HEK293T (cell line): ENCODE measurements at places on chromosomes 7 and 10.

DNA sequence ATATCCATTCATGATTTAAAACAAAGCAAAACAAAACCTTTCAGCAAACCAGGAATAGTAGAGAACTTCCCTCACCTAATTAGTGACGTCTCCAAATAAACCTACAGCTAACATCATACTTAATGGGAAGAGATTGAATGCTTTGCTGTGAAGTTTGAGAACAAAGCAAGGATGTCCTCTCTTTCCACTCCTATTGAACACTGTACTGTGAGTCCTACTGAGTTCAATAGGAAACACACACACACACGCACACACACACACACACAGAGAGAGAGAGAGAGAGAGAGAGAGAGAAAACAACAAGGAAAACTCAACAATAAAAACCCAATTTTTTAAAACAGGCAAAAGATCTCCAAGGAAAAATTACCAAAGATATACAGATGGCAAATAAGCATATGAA, 32.3 kb downstream of the PODXL start:
- DNase-seq = no peak

DNA sequence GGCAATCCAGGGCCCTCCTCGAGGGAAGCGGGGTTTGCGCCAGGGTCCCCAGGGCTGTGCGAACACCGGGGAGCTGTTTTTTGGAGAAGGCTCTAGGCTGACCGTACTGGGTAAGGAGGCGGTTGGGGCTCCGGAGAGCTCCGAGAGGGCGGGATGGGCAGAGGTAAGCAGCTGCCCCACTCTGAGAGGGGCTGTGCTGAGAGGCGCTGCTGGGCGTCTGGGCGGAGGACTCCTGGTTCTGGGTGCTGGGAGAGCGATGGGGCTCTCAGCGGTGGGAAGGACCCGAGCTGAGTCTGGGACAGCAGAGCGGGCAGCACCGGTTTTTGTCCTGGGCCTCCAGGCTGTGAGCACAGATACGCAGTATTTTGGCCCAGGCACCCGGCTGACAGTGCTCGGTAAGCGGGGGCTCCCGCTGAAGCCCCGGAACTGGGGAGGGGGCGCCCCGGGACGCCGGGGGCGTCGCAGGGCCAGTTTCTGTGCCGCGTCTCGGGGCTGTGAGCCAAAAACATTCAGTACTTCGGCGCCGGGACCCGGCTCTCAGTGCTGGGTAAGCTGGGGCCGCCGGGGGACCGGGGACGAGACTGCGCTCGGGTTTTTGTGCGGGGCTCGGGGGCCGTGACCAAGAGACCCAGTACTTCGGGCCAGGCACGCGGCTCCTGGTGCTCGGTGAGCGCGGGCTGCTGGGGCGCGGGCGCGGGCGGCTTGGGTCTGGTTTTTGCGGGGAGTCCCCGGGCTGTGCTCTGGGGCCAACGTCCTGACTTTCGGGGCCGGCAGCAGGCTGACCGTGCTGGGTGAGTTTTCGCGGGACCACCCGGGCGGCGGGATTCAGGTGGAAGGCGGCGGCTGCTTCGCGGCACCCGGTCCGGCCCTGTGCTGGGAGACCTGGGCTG, 26.0 kb downstream of the PRSS2 start:
- no peak for DNase-seq

GRCh38 chr7:128366300-128366699, 4.8 kb upstream of the PRRT4 start:
- no peak for DNase-seq

DNA sequence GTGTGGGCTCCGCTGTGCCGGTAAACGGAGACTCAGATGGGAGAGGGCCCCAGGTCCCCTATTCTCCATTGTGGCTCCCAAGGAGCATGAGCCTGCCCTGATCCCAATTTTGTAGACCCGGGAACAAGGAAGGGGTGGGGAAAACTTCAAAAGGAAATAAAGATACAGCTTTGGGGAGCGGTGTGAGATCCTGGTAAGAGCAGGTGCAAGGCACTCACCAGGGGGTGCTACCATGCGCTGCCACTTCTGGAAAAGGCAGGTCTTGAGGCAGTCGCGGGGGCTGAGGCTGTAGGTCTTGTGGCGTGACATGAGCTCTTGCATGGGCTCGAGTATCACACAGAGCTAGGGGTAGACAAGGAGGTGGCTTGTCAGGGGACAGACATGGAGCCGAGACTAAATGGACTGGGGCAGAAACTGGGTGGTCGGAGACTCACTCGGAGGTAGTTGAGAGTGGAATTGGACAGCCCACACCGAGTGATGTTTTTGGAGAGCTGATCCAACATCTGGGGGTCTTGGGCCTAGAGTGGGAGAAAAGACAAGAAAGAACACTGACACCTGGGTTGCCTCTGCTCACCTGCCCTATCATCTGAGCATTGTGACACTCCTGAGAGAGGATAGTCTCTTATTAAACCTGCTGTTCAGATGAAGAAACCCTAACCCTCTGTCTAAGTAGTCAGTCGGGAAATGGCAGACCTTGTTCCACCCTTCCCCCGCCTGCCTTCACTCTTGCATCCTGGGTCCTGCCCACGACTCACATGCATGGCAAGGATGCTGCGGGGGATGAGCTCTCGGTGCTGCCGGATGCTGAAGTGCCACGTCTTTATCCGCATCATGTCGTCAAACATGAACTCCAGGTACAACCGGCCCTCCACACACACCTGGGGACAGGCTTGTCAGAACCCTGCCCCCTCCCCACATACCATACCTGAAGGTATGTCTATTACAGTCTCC, 10.7 kb downstream of the LDB1 start:
- no peak for DNase-seq

DNA sequence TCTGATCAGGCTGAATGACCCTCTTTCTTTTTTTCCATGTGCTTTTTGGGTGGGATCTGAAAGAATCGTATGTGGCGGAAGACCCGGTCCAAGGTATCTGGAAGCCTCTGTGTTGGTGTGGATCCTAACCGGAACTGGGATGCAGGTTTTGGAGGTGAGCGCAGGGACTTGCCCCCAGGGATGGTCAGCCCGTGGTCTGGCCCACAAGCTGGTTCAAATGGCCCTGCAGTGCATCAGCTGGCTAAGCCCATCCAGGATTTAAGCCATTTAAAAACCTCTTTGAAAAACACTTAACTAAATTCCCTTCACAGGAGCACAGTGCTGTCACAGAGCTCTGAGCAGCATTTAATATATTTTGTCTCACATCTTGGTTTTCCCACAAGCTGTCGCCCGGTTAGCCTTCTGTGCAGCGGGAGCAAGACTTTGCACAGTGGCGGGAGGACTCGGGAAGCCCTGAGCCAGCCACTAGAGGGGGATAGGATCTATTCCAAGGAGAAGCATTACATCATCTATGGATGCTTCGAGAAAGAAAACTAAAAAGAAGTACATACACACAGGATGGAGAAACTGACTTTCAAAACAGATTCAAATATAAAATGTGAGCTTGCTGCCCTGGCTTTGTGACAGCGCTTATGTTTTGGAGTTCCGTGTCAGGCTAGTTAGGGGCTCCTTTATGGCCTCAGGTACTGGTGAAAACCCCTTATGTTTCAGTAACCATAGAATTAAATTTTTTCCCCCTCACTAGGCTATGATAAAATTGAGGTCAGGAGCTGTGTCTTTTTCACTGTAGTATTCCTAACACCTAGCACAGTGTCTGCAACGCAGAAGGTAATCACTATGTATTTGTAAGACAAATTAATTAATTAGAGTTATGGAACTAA, 11.3 kb downstream of the CPA2 start:
- DNase-seq = peak; percentile 21

DNA sequence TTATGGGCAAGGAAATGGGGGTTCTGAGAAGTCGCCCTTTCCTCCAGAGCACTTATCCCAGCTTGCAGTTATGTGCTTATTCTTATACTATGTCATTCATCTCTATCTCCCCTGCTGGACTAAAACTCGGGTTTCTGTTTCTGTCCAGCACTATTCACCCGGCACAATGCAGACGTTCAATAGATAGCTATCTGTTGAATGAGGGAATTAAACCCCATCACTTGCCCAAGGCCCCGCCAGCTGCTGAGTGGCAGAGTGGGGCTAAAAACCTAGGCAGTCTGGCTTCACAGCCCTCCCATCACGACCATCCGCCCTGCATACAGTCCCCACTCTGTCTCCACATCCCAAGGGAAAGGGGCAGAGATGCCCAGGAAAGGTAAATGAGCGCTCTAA, 5.4 kb downstream of the SLIT1 start:
- no peak for DNase-seq

GRCh38 chr7:30172451-30172850, 37.7 kb downstream of the MTURN start:
- no peak for DNase-seq

DNA sequence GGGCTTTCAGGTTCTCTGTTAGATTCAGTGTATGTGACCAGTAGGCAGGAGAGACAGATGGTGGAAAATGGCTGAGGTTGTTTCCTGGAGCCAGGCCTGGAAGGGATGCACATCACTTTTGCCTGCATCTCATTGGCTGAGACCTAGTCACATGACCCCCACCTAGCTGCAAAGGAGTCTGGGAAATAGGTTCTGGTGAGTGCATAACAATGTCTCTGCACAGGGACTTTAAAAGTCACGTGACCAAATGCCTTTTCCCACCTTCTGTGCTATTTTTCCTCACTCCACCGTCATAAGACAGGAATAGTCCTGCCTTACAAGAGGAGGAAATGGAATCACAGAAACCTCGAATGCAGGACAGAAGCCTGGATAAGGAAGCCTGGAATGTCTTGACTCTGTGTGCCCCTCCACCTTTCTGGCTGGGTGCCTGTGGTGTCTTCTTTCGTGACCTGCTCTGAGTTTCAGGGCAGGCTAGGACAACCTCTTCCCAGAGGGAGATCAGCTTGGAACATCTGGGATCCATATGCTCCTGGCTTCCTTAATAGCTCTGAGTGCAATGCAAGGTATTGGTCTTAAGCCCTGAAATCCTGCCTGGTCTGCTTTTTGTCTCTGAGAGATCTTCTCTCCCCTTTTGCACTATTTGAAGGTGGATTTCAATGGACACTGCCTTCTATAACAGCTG, 139.9 kb upstream of the ZNF438 start:
- DNase-seq = no peak

DNA sequence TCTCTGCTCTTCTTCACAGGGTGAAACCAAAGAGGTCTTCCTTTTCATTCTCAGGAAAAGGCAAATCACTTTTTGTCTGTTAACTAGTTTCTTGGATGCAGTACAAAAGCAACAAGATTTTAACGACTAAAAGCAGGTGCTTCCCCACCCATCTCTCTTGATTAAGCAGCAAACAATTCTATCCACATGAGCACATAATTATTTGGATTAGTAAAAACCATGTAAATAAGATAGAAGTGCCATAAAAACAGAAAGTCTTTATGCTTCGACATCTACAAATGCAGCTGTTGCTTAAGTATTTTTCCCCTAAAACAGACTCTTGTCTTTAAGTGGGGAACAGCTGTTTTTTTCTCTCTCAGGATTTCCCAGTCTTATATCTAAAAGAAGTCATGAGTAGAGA, 37.4 kb downstream of the USP54 start:
- no peak for DNase-seq

DNA sequence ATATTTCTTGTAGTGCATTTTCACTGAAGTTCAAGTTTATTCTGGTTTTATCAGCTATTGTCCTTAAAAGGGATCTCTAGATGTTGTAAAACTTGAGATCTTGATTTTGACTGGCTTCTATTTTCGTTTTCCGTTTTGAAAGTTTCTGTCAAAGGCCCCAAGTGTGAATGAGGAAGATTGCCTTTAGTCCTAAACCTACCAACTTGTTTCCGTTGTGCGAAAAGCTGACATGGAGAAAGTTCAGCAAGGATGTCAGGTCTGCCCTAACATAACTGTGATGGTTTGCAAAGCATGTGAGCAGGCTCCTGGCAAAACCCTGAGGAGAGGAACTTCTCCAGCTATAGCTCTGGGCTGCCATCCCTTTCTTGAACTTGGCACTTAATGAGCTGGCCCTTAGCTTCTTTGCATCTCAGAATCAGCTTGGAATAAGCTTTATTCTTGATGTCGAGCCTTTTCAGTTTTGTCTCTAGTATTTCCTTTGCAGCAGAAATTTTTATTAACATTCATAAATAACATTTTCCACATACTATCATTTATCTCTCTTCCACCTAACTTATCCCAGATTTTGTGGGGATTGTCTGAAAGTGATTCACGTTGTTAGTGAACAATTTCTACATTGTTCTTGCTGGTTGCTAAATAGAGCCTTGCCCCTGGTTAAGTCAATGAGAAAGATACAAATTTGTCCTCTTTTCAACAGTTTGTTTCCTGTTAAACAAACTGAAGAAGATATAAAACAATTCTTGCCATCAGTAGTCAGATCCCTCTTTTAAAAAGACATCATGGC, 559.4 kb downstream of the SUGCT start:
- DNase-seq = no peak

- DNase-seq = no peak
These were observed 59.0 kb upstream of the CHST15 start for GRCh38 chr10:124152139-124153022.

DNA sequence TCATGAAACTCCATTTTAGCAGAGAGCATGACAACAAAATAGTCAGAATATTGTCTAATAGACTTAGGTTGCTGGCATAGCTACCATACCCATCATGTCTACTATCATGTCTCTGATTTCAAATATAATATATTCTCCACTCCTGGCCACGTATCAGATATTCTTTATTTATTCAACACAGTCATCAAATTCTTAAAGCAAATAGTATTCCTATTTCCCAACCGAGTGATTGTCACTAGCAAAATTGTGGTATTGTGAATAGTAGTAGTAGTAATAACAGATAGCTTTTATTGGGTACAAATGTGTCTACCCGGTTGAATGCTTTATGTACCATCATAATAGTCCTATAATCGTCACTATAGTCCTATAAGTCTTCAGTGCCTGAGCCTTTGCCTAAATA, 918.6 kb downstream of the KCNMA1 start:
- no peak for DNase-seq

DNA sequence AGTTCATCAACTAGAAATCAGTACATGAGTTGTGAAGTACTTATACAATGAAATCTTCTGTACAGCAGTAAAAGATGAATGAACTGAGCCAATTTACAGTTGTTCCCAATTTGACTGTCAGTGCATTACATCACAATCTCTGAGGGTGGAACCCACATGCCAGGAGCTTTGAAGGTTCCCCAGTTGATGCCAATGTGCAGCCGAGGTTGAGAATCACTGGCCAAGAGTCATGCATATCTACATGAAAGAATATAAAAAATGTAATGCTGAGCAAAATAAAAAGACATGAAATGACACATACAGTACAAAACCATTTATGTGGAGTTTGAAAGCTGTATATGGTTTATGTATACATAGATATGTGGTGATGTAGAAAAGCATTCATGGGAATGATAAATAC, 22.1 kb upstream of the CCNJ start:
- DNase-seq = no peak

DNA sequence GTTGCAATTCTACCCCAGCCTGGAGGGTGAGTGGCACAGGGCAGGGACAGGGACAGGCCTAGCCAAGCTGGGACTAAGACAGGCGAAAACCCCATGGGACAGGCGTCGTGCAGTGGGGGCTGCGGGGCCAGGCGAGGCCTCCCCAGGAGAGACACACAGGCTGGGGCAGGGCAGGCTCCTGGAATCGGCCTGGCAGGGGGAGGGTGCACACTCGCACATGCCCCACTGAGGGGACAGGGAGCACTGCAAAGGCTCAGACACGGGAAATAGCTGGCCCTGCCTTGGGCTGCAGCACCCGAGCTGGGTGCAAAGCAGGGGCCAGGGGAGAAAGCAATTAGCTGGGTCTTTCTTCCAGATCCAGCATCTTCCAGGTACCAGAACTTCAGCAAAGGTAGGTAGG, 10.4 kb downstream of the LAT2 start:
- no peak for DNase-seq
